ENCODE measurements at places on chromosomes 6 and 20.

GRCh38 chr20:3010985-3011723 is 32.3 kb upstream of the GNRH2 start:
- no peak for DNase-seq

DNA sequence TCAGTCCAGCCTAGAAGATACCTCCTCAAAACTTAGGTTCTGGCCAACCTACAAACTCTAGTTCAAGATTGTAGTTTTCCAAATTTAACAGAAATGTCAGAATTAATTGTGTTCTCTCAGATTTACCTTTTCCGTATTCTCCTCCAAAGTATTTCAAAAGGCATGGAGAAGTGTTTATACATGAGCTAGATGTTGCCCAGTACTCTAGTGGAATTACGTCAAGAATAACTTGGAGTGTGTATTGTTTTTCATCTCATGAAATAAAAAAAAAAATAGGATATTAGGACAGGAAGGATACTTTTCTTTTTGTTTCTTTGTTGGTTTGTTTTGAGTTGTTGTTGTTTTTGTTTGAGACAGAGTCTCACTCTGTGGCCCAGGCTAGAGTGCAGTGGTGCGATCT is 32.3 kb upstream of the MARCKS start:
- DNase-seq, result no peak

- no peak for DNase-seq
These were observed 9.4 kb upstream of the PYGB start for GRCh38 chr20:25238319-25239037.

- DNase-seq, result no peak
These were observed 25.1 kb downstream of the CAP2 start for GRCh38 chr6:17418281-17419188.

DNA sequence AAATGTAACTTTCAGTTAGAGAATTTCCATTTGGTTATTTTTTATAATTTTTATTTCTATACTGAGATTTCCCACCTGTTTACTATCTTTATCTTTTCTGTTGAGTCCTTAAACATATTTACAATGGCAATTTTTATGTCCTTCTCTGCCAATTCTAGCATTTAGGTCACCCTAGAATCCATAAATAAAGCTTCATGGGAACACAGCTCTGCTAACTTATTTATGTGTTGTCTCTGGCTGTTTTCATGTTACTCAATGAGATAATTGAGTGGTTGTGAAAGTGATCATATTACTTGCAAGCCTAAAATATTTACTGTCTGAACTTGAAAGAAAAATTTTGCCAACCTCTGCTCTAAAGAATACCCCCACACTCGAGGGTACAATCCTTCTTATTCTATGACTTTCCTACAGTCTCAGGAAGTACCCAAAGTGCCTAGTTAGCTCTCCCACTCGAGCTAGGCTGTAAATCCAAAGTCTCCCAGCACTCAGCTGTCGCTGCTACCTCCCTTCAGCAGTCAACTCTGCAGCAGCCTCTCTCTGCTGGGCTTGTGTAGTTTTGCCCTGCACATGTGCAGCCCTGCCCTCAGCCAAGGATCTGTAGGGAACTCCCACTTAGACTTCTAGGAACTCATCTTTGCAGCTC is 53.5 kb upstream of the GCLC start:
- no peak for DNase-seq

DNA sequence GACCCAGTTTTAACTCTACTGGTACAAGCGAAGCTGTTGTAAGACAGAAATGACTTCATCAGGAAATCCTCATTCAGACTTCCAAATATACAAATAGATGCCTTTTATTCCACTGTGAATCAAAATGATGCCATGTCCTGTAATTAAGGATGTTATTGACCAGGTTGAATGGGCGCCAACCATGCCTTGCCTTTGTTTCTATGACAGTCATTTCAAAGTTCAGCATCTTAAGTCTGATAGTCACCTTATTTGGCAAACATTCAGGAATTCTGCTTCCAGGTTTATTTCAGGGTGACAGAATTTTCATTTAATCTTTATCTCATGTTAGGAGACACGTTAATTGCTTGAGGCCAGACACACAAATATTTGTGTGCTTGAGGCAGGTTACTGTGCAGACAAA is 592.8 kb upstream of the JAG1 start:
- DNase-seq, result no peak

- no peak for DNase-seq
These were observed 704.8 kb upstream of the SLC35B3 start for GRCh38 chr6:9140172-9140571.

GRCh38 chr6:20769631-20770030 is 235.4 kb downstream of the CDKAL1 start:
- DNase-seq, result no peak

GRCh38 chr6:81937296-81937937 is 184.9 kb upstream of the TENT5A start:
- no peak for DNase-seq

DNA sequence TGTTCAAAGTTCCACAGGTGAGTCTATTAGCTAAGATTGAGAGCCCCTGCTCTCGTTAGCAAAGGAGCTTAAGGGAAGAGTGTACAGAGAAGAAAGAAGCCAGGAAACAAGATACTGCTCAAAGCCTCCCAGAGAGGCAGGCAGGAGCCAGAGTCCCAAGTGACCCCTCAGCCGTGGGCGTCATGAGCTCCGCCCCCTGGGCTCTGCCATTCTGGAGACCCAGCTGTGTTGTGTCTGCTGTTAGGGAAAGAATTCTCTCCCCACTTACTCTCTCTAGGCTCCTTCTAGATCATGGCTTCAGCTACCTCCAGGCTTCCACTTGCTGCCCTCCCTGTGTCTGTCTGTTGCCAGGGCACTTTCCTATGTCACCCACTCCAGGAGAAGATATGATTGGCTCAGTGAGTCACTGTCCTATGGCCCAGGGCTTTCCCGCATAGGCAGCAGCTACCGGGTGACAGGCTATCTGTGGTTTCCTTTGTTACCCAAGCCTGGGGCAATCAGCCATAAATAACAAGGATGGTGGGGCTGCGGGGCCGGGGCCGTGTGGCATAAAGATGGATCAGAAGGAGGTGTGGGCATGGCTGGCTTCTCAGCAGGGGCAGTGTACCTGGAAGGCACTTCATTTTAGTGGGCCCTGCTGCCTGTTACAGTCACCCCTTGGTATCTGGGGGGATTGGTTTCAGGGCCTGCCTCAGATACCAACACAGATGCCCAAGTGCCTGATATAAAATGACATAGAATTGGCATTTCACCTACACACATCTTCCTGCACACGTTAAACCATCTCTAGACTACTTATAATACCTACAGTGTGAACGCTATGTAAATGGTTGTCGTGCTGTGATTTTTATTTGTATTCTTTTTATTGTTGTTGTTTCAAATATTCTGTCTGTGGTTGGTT is 118.9 kb downstream of the ARMC2 start:
- DNase-seq, result no peak

- DNase-seq, result no peak
These were observed 67.9 kb downstream of the PSMB1 start for GRCh38 chr6:170485159-170485558.

DNA sequence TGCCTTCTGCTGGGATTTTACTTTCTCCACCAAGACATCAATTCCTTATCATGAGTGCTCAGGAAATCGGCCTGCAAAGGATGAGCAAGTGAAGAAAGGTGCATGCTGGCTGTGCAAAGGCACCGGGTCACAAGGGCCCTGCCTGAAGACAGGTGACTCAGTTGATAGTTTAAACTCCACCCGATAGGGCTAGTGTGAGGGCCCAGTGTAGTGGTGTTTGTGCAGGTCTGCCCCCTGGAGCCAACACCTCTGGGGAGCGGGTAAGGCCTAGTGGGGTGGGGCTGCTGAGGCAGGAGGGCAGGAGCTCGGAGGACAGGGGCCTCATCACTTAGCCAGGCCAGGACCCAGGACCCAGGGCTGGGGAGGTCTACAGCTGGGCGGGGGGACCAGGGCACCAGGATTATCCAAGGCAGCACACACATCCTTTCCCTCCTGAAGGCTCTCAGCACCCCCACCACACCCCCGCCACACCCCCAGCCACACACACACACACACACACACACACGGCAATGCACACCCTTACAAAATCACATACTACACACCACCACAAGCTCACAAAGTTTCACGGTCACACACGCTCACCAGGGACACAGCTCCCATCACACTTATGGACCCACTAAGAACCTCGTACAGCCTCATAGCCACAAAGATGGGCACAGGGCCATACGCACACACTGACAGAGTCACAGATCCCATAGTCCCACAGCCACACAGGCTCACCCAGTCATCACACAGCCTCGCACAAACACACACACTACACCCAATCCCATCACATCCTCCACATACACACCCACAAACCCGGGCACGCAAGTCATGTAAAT is 75.4 kb downstream of the GRM4 start:
- no peak for DNase-seq

- no peak for DNase-seq
These were observed 15.4 kb downstream of the UST start for GRCh38 chr6:148762231-148762630.

Data from esophagus squamous epithelium (tissue), 5 donors.